ENCODE measurements at places on chromosomes 4 and X.

DNA sequence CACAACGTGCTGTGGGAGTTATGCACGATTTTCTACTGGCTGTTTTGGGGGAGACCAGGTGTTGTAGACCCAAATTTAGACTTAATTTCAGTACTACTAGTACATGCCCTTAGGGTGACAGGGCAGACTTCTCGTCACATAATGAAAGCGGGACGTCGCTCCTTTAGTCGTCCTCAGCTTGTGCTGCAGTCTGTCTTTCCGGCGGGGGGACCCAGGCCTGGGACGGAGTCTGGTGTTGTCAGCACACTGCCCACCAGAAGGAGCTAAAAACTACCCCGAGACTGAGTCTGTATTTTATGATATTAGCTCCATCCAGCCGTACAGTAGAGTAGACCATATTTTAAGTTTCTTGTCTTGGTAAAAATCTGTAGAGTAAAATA lies 35.5 kb downstream of the NOP14 start:
- no peak for DNase-seq

DNA sequence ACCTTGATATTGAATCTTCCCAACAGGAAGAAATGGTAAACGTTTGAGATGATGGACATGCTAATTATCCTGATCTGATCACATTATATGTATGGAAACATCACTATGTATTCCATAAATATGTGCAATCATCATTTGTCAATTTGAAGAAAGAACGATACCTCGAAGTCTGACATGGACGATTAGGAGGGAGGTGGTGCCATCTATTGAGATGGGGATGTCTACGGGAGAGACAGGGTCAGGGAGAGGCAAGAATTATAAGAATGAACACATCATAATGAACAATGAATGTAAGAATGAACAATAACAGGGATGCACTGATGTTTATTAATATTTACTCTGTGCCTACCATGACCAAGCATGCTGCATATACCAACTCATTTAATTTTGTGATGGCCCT lies 93.7 kb upstream of the SOD3 start:
- no peak for DNase-seq

- no peak for DNase-seq
These were observed 103.6 kb upstream of the ADGRG2 start for GRCh38 chrX:19225909-19226308.

GRCh38 chr4:149973181-149973580 lies 105.1 kb upstream of the DCLK2 start:
- DNase-seq = no peak

GRCh38 chrX:119071381-119071780 lies 1.4 kb upstream of the CT47C1 start:
- DNase-seq = no peak

GRCh38 chrX:49101629-49101984 lies 21.9 kb upstream of the WDR45 start:
- no peak for DNase-seq

DNA sequence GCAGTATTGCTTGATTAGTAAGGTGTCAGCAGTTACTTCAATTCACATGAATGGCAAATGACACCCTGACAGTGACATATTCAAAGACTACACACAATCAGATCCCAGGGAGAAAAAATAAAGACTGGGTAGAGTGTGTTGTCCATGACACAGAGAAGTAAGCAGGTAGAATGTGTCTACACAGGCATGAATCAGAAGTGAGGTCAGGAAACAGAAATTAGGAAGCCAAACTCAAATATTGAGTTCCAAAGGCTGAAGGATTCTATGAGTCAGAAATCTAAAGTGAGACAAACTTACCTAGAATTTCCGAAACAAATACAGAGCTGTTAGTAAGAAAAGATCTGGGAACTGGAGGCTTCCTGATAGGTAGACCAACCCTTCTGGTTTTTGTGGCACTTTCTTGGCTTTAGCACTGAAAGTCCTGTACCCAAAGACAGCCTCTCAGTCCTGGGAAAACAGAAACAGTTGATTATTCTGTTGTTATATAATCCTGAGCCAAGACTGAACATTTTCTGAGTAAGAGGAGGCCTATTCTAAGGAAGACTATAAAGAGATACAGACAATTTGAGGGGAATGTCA lies 24.3 kb upstream of the GLRA2 start:
- no peak for DNase-seq

DNA sequence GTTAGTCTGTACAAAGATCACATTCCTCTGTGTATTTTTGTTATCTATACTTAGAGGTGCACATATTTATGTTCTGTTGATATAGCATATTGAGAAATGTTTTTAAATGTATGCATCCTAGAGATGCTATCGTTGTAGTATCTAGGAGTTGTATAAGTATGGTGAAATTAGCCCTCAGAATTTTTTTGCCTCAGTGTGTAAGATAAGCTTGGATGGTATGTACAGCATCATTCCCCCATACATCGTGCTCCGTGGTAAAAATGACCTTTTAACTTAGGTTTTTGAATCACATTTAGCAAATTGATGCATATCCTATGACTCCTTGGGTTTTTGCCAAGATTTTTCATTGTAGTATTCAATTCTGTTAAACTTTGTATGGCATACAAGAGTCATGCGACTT lies 113.5 kb downstream of the RPA4 start:
- no peak for DNase-seq

- DNase-seq = no peak
These were observed 56.8 kb downstream of the CXCL13 start for GRCh38 chr4:77662396-77662795.

DNA sequence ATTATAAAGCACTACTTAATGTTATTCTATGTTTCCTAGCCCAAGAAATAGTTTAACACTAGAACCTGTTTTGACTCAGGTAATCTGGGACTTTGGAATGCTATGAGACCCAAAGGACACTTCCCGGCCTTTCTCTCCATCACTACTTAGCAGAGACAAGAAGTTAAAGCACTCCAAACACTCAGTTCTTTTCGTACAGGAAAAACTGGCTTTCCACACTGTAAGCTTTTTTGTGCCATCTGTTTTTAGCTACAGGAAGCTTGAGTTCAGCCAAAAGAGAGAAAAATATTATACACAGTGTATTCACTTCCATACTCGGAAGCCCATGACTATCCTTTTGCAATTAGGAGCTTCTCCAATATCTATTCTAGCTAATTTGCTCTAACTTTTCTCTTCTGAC lies 7.9 kb upstream of the FGF13 start:
- no peak for DNase-seq

DNA sequence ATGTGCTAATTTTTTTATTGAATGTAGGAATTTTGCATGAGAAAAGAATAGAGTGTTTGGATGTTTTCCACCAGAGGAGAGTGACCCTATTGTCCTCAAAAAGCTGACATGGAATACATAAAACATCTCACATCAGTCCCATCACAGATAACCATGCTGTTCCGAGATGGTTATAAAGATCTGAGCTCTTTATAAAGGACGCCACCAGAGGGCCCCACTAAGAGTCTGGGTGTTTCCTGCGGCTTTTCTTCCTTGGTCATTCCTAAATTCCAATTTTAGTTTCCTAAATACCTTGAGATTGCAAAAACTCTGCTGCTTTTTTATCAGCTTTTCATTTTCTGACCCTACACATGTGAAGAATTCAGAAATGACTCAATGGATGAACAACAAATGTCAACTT lies 504.5 kb upstream of the FRG1 start:
- no peak for DNase-seq

- no peak for DNase-seq
These were observed 7.6 kb downstream of the CPLX1 start for GRCh38 chr4:818106-818921.

- no peak for DNase-seq
These were observed 21.9 kb downstream of the CNOT6L start for GRCh38 chr4:77797239-77797638.

GRCh38 chr4:33628296-33628695 lies 2616.0 kb downstream of the ARAP2 start:
- DNase-seq = no peak

DNA sequence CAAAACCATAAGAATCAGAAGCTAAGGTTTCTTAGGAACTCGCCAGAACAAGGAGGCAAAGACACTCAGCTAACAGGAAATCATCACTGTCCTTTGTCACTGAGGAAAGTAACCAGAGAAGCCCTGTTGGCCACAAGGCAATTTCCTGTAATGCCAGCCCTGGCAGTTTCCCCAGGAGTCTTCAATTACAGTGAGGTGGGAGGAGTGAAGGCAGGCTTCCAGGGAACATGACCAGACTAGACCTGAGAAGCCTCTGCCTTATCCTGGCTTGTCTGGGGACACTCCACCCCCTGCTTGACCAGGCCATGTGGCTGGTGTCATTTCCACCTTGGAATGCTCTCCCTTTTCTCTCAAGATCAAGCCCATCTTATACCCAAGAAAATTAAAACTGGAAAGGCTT lies 125.3 kb downstream of the COL4A6 start:
- DNase-seq = no peak

DNA sequence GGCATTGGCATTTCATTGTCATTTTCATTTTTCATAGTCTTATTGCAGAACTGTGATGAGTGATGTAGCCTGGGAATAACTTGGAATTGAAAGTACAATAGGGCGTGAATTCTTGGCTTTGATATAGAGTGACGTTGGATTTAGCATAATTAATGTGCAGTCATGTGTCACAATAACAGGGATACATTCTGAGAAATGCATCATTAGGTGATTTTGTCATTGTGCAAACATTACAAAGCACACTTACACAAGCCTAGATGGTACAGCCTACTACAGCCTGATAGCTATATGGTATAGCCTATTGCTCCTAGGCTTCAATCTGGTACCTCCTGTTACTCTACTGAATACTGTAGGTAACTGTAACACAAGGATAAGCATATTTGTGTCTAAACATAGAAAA lies 300.8 kb downstream of the DTHD1 start:
- no peak for DNase-seq

DNA sequence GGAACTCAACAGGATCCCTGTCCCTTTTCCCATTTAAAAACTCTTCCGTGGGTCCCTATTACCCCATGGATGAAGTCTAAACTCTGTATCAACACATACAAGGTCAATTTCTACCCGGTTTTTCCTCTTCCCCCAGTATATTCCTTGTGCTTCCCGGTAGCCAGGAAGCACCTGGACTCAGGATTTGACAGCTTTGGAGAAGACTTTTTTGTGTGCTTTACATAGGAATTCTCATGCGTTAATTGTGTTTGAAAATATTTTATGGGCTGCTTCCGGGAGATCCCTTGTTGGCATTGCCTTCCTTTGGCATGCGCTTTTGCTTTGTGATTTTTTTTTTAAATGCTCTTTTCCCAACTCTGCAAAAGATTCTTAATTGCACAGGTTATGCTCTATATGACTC lies 7.2 kb downstream of the SMS start:
- DNase-seq = no peak

- DNase-seq = no peak
These were observed 53.2 kb downstream of the ARHGAP10 start for GRCh38 chr4:147785129-147785528.

DNA sequence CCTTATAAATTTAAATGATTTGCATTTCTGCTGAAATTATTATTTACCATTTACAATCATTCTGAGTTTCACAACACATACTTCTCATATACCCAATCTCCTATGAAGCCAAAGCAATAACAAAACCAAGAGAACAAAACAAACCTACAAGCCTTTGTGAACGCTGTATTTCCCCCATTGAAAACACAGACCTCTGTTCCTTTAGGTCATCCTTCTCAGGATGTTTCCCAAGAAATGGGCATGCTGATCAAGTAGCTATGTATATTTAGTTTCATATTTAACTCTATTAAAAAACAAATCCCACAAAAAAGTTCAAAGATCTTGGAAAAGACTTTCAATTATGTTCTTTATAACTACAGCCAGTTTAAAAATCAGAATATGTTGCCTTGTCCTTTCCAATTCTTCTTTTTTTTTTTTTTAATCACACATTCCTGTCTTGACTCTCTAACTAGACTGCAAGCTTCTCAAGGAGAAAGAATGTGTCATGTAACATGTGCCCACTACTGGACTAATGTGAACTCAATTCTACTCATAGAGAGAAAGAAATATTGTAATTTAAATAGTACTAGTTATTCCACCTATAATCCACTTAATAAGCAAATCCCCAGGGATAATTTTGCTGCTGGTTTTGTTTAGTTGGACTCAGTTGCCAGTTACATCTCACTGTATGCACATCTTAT lies 84.3 kb upstream of the PRSS48 start:
- DNase-seq = no peak

Data from activated T-cell treated with anti-CD3 and anti-CD28 coated beads for 24 hours (primary cell).